AG08395 (cell line): ENCODE measurements at places on chromosomes 5 and 9.

- no peak for DNase-seq
These were observed 2.3 kb downstream of the TBCA start for GRCh38 chr5:77773734-77774280.

- DNase-seq: peak; percentile 13
These were observed 324.4 kb downstream of the NDUFS4 start for GRCh38 chr5:53884844-53885243.

GRCh38 chr9:130433168-130433946, 11.4 kb upstream of the ASS1 start:
- peak; percentile 74 for DNase-seq

- peak; percentile 87 for DNase-seq
These were observed 44.5 kb upstream of the DPYSL3 start for GRCh38 chr5:147554261-147554817.

GRCh38 chr9:88387552-88388202, 567 bp upstream of the SPIN1 start:
- peak; percentile 50 for DNase-seq

DNA sequence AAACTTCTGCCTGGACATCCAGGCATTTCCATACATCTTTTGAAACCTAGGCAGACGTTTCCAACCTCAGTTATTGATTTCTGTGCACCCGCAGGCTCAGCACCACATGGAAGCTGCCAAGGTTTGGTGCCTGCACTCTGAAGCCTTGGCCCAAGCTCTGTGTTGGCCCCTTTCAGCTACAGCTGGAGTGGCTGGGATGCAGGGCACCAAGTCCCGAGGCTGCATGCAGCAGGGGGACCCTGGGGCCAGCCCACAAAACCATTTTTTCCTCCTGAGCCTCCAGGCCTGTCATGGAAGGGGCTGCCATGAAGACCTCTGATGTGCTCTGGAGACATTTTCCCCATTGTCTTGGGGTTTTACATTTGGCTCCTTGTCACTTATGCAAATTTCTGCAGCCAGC, 49.9 kb downstream of the NFX1 start:
- no peak for DNase-seq

DNA sequence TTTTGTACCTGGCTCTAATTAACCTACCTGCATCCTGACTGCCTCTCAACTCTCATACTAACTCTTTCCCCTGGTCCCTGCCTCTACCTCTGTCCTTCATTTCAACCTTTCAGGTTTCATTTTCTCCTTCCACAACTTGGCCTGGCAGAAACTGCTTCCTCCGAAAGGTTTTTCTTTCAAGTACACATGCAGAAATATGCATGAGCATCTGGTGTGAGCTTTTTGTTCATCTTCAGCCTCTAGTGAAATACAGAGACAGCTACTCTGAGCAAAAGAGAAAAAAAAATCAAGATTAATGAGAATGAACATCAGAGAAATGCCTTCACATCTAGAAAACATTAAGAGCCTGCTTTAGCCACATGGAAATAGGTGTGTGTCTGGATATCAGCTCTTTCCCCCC, 297.9 kb upstream of the PCSK5 start:
- no peak for DNase-seq

- no peak for DNase-seq
These were observed 58.5 kb downstream of the AP3B1 start for GRCh38 chr5:78236046-78236445.

DNA sequence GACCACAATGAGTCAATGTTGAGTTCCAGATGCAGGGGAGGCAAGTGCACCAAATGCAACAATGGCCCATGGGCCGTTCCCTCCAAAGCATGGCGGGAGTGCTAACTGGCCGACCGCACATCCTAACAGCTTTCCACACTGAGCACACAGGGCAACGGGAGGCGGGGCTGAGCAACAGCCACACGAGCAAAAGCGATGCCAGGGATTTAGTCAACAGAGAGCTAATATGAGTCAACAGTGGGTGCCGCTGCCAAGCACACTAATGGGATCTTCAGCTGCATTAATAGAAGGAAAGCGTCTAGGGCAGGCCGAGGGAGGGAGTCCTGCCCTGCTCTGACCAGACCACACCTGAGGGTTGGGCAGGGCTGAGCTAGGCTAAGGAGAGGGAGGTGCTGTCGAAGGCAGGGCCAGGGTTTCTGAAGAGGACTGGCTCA, 4.6 kb downstream of the EPB41L4B start:
- DNase-seq: peak; percentile 71

DNA sequence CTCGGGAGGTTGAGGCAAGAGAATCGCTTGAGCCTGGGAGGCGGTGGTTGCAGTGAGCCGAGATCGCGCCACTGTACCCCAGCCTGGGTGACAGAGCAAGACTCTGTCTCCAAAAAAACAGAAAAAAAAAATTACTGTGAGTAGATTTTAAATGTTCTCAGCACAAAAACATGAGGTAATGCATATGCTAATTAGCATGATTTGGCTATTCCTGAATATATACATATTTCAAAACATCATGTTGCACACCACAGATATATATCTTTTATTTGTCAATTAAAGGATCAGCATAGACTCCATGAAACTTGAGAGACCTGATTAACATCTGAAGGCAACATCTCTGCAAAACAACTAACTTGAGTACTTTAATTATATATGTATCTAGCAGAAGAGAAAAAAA, 103.3 kb downstream of the THBS4 start:
- DNase-seq: no peak

- DNase-seq: no peak
These were observed 274.4 kb downstream of the HINT1 start for GRCh38 chr5:130890610-130891009.

DNA sequence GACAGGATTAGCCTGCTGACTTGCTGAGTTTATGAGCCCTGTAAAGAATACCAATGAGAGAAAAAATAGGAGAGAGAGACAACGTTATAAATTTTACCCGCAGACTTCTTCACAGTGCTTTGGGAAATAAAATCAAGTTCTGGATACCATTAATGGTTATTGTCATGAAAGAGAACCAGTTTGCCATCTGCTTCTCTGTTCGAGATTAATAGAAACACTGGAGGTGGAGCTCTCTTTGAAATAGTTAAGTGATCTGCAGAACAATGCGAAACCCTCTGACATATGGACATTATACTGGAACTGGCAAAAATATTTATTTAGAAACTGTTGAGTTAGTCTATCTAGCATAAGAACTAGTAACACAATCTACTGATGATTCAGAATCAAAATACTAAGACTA, 500.7 kb downstream of the CDH12 start:
- no peak for DNase-seq

GRCh38 chr9:135701067-135701958, 672 bp upstream of the KCNT1 start:
- DNase-seq: no peak

DNA sequence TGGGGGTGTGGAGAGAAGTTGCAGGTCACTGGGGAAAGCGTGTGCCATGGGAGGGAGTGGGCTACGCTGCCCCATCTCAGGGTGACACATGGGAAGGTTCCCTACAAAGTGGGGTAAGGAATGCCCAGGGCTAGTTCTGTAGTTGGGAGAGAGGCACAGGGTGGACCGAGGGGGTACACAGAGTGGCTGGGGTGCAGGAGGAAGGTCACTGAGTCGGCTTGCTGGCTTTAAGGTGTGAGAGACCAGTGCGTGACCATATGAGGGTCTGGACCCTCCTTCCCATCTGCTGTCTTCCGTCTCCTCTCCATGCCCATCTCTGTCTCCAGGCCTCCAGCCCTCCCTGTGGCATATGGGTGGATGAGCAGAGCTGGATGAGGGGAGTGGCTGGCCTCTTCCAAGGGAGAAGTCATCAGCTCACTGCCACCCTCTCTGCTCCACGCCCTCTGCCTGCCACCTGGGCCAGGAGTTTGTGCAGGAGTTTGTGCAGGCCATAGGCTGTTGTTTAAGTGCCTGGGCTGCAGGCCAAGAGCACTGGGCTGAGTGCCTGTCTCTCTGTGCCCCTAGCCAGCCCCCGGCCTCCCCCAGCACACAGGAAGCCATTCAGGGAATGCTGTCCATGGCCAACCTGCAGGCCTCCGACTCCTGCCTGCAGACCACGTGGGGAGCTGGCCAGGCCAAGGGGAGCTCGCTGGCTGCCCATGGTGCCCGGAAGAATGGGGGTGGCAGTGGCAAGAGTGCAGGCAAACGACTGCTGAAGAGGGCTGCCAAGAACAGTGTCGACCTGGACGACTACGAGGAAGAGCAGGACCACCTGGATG, 96.8 kb downstream of the PHF2 start:
- peak; percentile 41 for DNase-seq

DNA sequence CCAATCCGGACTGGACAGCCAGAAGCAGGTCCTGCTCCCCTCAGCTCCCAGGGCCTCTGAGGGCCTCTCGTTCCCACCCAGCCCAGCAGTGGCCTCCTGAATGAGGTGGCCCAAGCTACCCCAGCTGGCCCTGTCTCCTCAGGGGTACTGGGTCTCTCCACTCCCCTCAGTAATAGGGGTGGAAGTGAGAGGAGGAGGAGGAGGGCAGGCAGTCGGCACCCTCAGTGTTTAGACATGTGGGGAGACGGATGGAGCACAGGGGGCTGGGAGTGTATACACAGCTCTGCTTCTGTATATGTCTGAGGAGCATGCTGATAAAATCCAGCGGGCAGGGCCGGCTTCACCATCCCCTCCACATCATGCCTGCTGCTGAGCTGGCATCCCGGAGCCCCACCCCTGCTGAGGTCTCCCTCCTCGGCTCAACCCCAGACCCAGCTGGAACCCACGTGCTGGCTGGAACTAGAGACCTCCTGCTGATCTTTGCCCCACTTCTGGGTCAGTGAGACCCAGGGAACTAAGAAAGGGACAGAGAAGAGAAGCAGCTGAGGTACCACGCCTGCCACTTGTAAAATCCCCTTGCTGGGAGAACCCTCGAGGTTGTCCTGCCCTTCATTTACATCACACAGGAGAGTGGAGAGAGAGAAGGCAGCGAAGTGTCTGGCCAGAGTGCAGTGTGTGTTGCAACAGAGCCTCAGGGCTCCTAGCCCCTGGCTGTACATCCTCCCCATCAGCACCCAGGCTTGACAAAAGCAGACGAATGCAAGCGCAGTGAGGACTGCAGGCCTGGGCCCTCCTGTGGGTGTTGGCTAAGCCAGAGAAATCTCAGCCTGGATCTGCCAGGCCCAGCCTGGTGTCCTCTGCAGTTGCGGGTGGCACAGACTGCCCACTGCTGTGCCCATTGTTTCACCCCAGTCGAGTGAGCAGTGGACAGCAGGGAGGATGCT, 77.5 kb downstream of the PSD2 start:
- DNase-seq: no peak

GRCh38 chr5:537621-538071, 13.4 kb upstream of the SLC9A3 start:
- no peak for DNase-seq

GRCh38 chr5:16540421-16540820, 74.8 kb upstream of the ZNF622 start:
- peak; percentile 89 for DNase-seq

DNA sequence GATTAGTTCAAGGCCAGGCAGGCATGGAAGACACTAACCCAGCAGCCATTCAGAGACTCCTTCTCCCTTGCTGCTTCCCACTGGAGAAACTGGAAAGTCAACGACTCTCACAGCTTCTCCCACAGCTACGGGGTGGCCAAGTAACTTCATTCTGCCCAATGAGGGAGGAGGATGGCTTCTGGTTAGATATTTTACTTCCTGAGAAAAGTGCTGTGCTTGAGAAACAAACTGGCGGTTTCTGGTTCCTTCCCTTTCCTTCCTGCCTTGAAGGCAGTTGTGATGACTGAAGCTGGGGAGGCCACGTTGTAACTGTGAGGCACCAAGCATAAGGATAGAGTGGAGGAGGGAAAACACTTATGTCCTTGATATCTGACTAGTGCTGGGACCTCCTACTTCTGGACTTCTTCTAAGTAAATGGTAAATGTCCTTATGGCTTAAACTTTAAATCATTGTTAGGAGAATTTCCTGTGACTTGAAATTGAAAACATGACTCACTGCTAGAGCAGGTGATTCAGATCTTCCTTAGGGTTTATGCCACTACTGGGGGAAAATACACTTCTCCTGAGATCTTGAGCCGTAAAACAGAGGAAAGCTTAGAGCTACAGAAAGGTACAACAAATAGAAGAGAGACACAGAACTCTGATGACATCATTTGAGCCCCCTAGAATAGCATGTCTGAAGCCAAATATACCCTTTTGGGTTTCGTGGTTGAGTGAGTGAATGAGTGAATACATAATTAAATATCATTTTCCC, 3.1 kb upstream of the GNPDA1 start:
- no peak for DNase-seq
